ENCODE measurements at places on chromosomes 4 and X.

DNA sequence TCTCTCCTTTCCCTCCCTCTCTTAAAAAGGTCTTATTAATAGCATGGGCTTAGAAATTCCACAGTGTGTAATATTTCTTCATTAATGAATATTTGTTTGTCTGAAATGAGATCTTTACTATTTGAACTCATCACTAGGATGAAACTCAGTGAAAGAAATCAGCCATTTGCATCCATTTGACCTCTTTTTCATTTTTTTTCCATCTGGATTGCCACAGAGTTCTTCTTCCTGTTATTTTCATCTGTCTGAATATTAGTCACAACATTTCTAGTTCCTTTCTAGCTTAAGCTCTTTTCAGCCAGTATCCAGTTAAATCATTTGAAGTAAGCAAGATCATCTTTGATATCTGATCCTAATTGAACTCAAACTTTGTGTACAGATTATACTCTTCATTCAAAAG is 69.2 kb upstream of the PLS3 start:
- no peak for DNase-seq

GRCh38 chrX:151609222-151609621 is 45.7 kb downstream of the PASD1 start:
- no peak for DNase-seq

- no peak for DNase-seq
Measured at GRCh38 chrX:20680998-20681397, 414.3 kb upstream of the RPS6KA3 start.

- no peak for DNase-seq
Measured at GRCh38 chr4:76989391-76990061, 40.0 kb downstream of the SEPTIN11 start.

DNA sequence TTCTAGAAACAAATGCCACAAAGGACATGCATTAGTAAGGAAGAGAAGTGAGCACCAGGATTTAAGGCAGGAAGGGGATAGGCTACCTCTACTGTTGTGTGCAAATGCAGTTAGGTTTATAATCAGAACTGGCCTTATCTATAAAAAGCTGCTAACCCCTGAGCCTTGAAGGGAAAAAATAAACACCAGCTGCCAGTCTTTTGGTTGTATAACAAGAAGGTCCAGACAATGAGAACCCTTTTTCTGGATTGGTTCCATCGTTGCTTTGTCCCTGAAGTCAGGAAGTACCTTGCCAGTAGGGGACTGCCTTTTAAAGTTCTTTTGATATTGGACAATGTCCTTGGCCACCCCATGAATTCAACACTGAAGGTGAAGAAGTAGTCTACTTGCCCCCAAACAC is 126.7 kb upstream of the OTUD4 start:
- no peak for DNase-seq

DNA sequence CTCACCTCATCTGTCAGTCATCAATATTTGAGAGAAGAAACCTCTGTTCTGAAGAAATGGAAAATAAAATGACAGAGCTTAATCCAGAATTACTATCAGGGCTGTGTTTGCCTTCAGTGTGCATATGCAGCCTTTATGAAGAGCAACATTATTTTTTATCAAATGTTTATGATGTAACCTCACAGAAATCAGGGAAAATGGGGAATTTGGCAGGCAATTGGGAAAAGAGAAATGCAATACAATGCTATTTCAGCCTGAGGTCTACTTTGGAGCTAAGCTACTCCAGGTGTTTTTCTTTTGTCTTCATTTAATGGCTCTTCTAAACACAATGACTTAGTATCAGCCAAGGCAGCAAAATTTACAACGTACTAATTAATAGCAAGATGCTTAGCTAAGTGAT is 241.1 kb upstream of the TET2 start:
- no peak for DNase-seq

DNA sequence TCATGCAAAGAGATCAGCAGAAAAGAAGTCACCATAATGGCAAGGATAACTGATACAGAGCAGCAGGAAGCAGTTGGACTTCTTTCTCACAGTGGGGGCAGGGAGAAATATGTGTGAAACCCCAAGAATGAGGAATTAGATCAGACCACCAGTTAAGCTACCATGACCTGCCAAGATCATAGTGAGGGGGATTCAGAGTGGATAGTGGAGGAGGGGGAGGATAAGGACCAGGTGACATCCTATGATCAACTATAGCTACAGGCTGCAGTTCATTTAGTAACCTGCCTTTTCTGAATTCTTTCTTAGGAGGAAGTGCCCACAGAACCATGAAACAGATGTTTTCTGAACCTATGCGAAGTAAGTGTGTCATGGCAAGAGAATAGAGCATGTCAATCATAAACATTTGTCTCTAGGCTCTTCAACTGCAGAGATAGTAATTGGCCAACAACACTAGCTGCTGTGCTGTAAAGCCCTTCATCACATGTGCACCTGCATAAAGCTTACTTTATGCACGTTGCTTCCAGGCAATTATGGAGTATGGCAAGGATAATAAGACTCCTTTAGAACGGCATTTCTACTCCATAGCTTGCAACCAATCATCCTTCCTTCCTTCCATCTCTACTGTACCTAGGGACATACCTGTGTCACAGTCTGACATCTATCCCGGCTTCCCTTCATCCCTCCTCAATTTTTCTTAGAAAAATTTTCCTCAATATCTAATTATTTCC is 329.7 kb downstream of the EPHA5 start:
- no peak for DNase-seq

GRCh38 chr4:30854531-30854930 is 134.4 kb downstream of the PCDH7 start:
- DNase-seq = no peak

DNA sequence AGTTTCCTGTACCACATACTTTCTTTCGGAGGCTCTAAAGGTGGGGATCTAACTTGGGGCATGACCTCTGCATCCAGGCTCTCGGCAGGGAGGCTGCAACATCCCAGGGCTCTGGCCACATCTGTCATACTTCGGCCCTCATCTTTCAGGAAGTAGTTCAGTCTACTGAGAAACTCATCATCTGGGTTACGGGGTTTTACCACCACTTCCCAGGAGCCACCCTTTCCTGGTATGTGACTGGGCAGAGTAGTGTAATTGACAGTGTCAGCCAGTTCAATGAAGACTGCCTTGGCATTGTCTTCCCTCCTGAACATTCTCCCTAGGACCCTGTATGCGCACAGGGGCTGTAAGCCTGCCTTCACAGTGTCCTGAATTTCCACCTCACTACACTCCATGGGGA is 2.8 kb downstream of the PNMA5 start:
- DNase-seq = no peak

DNA sequence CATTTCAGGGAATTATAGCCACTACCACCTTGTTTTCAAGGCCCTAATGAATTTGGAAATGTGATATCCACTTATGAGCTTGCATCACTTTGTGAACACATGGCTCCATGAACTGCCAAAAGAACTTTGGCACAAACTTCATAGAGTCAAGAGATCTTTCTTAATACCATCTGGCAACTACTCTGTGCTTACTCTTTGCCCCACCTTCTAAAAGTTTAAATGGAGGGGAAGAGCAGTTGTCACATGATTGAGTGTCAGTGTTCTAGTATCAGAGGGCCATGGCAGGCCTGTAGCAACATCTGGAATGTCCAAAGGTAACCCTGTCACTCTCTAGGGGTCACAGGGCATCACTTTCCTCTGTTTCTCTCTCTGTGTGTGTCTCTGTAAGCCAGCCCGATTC is 2.6 kb upstream of the ADH1B start:
- DNase-seq = no peak
